ENCODE measurements at places on chromosomes 1 and 21.

DNA sequence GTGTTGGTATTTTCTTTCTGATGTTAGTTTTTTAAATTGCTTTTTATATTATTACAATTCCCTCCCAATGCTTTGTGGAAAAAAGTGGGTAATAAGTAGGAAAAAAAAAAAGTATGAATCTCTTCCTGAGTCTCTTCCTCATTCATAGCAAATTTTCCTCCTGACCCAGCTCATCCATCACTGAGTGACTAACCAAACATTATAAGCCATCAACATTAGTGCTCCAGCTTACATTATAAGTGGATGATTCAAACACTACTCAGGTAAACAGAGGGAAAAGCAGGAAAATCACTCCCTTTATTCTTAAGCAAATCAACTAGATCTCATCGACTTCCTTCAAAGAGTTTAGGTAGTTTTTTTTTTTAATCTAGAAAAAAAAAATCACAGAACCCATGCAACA, 15.4 kb upstream of the SAMD13 start:
- no peak for DNase-seq

DNA sequence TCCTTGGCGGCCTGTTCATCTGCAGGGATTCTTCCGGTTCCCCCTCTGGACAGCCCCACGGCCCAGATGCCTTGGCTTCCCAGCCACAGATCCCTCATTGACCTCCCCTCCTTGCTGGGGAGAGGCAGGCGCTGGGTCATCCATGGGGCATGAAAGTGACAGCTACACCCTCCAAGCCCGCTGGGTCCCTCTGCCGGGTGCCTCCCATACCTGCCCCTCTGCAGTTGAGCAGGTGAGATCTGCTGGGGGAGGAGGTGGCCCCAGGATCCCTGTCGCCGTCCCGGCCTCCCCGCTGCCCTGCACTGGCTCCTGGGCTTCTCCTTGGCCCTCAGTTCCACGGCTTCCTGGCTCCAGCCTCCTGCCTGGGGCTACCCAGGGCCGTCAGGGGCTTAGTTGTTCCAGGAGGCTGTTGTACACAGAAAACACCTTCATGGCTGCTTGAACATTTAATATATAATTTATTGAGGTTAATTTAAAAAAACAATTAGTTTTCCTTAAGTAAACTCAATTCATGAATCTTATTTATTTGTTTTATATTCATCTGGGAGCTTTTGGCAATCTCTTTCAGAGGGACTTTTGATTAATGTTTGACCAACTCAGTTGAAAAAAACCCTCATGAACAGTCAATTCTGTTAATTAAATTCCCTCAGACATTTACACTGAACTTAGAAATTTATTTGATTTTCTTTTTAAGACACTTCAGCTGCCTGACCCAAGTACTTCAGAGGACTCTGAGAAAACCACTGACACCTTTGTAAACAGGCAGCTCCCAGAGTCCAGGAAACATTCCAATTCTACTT, 67.6 kb upstream of the ABCG1 start:
- no peak for DNase-seq

- no peak for DNase-seq
These were observed 85.2 kb downstream of the TRIM11 start for GRCh38 chr1:228321435-228321834.

- DNase-seq, result peak; percentile 86
These were observed at the start of gene KLHL20 for GRCh38 chr1:173714759-173715537. TSS of gene KLHL20 (plus strand) at chr1:173714981. CDS start at chr1:173716044, 1,063 bp downstream.

DNA sequence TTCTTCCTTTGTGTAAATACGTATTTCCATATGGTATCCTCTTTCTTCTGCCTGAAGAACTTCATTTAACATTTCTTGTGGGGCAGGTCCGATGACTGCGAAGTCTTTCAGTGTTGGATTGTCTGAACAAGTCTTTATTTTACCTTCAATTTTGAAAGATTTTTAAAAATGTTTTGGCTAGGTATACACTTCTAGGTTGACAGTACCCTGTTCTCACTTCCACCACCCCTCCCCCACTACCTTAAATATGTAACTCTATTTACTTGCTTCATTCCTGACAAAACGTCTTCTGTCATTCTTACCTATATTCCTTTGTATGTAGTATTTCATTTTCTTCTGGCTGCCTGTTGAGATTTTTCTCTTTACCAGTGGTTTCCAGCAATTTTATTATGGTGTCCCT, 85.7 kb upstream of the ARTN start:
- no peak for DNase-seq

- no peak for DNase-seq
These were observed 29.3 kb upstream of the MAN1C1 start for GRCh38 chr1:25587290-25587689.

- no peak for DNase-seq
These were observed 668 bp upstream of the PADI4 start for GRCh38 chr1:17307329-17307728.

DNA sequence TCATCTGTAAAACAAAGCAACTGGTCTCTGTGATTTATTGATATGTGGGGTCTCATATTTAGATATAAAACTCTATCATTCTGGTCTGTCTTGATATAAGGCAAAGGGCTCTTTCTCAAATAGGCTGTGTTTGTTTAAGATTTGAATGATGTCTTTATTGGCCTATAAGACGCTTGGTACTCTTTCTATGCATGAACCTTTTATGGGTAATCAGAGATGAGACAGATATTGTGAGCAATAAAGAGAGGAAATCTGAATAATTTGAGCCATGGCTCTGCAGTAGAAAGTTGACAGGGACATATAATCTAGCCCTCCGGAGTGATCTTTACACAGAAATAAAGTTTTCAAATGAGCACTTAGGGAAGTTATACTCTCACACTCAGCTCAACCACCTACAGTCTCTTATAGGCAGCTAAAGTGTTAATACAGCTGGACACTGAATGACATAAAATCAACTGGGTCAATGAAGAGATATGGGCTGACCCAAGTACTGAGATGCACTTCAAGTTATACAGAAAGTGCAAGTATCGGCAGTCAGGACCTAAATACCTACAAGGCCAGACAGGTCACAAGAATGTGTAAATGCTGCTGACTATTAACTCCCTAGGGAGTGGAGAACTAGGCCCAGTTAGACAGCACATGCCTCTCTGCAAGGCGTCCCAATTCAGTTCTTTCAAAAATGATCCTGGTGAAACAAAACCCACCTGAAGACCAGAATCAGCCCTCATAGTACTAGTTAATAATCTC, 111.0 kb downstream of the PTPN14 start:
- no peak for DNase-seq

GRCh38 chr1:41902159-41902577, 16.6 kb downstream of the HIVEP3 start:
- DNase-seq, result no peak

DNA sequence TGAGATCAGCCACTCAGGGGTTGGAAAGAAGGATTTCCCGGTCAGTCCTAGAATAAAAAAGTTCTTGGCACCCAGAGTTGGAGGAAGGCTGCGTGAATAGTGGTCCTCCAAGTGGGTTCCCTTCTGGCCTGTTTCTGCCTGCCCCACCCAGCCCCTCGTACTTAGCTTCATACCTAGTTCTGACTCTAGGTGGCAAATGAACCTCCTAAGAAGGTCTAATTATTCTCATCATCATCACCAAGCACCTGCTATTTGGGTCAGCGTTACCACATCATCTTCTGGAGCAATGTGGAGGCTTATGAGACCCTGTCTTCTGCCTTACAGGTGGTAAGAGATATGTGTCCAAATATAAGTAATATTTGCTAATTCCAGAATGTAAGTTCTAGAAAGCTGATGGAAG, 35.9 kb upstream of the NFASC start:
- no peak for DNase-seq

DNA sequence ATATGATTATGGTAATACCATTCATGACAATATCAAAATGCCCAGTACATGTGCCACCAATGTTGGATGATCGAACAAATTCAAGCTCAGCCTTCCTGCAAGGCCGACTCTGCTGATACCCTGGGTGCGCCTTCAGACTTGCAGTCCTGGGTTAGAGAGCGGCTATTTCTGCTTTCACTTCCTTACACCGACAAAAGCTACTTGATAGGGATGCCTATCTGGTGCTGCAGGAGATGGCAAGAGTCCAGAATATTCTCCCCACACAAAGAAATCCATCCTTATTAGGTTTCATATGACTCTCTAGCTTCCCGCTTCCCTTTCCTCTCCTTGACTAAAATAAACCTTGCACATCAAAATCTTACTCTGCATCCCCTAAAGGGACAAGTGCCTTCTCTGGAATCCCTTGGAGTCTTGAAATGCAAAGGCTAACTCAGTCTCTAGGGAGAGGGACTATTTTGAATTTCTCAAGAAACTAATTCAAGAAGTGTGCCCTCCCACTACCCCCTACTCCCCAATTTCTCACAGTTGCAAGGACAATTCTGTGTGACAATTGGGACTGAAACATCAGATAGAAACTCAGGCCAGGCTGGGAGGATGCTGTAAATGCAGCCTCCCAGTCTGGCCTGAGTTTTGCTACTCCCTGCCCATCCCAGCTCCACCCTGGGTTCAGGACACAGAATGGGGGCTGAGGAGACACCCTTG, 103.1 kb upstream of the USP24 start:
- DNase-seq, result no peak

- DNase-seq, result no peak
These were observed 8.3 kb downstream of the NEK2 start for GRCh38 chr1:211667065-211667617.

DNA sequence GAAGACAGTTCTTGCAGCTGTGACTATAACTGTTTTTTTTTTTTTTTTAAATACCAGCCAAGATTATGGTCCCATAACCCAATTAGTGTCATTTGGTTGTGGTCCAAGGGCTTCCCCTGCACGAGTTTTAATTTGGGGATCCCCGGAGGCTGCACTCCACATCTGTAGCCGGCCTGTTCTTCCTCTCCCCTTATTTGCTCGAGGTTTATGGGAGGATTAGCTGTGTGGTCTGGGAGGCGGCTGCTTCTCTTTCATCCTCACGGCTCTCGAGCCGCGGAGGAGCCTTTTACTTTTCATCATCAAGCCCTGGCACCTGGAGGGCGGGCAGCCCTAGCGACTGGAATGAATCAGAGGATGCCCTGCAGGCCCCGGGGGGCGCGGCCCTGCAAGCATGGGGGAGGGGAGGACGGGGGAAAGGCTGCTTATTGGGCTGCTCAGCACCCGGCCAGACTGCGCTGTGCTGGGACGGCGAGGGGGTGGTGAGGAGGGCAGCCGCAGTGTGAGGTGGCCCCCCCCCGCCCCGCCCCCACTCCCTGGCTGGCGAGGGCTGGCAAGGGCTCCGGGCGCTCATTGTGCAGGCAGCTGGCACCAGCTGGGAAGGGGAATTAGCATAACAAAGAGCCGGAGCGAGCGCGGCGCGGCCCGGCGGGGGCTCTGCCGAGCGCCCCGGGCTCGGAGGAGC, 18.5 kb downstream of the SERTAD4 start:
- DNase-seq, result no peak

DNA sequence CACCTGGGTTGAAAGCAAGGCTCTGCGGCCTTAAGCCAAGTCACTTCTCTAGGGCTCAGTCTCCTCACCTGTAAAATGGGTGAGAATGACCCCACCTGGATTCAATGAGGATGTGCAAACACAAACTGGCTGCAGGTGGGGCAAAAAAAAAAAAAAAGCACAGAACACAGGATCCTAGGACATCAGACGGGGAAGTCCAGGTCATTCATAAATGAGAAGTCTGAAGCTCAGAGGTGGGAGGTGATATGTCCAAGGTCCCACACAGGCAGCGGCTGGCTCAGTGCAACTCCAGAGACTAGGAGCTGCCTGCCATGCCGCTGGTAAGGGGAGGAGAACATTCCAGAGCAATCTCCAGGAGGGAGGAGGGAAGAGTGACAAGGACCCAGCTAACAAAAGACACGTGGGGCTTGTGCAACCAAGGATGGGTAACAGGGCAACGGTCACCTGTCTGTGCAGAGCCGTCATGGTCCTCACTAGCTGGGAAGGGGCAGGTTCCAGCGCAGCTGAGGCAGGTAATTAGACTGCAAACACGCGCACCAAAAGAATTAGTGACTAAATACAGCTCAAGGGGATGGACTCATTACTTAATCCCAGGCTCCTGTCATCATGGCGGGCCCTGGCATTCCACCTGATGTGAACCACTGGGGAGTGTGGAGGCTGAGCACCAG, 19.5 kb downstream of the IFFO2 start:
- no peak for DNase-seq

- peak; percentile 47 for DNase-seq
These were observed 8.6 kb downstream of the PRKACB start for GRCh38 chr1:84152649-84153056.

GRCh38 chr1:109849655-109850054, 61.0 kb upstream of the CSF1 start:
- DNase-seq, result no peak

DNA sequence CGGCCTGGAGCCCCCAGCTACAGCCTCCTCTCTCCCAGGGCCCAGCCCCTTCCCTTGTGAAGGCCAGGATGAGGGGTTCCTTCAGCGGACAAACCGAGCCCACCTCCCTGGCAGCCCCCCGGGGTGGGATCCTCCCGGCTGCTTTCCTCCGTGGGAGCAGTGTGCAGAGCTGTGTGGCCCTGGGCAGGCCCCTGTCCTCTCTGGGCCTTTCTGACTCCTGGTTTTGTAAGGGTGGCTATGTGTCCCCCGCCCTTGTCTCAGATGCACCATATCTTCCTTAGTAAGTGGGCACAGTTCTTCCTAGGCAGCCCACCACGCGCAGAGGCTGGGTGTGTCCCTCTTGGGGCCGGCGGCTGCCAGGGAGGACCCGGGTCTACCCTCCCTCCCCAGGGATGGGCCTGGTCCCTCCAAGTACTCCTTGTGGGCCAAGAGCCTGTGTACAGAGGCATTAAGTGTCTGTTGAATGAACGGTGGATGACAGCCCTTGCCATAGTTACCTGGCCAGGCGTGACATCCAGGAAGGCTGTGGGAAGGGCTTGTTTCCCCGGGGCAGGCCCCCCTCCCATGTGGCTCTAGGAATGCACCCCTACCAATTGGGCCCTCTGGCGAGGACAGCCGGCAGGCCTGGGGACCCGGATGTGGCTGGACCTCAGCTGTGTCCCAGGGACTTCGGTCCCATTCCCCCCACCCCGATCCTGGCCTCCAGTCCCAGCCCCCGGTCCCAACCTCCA, 3.8 kb downstream of the SMIM1 start:
- no peak for DNase-seq

- peak; percentile 66 for DNase-seq
These were observed 64.0 kb downstream of the ITPKB start for GRCh38 chr1:226674892-226675714.

- peak; percentile 74 for DNase-seq
These were observed 18.3 kb upstream of the HDAC1 start for GRCh38 chr1:32273391-32274208.

DNA sequence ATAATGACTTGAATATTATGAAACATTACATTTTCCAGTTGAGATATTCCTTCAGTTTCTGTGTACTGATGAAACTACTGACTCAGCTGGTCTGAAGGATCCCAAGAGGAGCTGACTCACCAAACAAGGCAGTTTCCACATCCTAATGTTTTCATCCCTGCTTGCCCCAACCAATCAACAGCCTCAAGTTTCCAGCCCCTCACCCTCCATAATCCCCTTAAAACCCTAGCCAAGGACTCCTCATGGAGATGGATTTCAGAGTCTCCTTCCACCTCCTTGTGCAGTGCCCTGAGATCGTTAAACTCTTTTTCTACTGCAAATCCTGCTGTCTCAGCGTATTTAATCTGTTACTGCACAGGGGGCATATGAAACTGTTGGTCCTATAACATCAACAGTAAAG, 83.1 kb upstream of the HAO2 start:
- DNase-seq, result no peak

Measured in T-helper 2 cell treated with Interferon-gamma antibody and Interleukin-4, amounts not matched to agents 5 μg/mL and 100 μg/mL, for 36 hours (primary cell).